ENCODE measurements at places on chromosomes 11 and 22.

DNA sequence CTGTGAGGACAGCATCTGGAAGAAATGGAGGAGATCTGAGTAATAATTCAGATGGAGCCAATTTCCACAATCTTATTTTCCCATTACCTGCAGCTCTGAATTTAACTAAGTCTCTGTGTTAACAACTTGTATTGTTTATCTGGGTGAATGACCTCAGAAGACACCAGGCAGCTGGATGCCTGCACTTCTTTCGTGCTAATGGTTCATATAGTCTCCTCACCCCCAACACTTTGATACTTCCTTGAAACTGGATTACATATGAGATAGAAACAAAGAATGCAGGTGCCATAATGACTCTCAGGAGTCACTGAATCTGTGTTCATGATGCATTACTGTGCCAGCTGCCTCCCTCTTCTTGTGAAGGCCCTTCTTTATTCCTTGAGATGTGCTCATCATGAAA, 125.6 kb upstream of the VPREB1 start:
- DNase-seq = no peak

- DNase-seq = no peak
Observed at GRCh38 chr11:114846416-114846791, 168.1 kb downstream of the NXPE2 start.

DNA sequence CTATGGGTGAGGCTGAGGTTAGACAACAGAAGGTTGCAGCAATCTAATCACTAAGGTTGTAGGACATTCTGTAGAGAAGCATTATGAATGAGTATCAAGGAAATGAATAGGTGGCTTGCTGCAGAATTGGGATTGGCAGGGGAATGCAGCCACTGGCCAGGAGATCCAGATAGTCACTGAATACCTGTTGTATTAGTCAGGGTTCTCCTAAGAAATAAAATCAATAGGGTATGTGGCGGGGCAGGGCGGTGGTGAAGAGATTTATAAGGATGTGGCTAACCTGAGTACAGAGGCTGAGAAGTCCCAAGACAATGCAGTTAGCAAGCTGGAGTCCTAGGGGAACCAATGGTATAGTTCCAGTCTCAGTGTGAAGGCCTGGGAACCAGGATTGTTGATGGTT, 163.0 kb downstream of the SPON1 start:
- no peak for DNase-seq

- DNase-seq = no peak
Observed at GRCh38 chr11:78977009-78977408, 402.3 kb upstream of the NARS2 start.

- no peak for DNase-seq
Observed at GRCh38 chr11:7252683-7253213, 1.0 kb downstream of the SYT9 start.

GRCh38 chr11:1122664-1123002, 35.1 kb upstream of the MUC5AC start:
- no peak for DNase-seq

GRCh38 chr11:45481026-45481425, 184.4 kb downstream of the CHST1 start:
- no peak for DNase-seq

GRCh38 chr22:46583571-46583970, 36.6 kb upstream of the GRAMD4 start:
- no peak for DNase-seq

GRCh38 chr11:74459584-74459983, 7.8 kb downstream of the KCNE3 start:
- no peak for DNase-seq

GRCh38 chr22:50307890-50308596, 597 bp upstream of the PLXNB2 start:
- no peak for DNase-seq

DNA sequence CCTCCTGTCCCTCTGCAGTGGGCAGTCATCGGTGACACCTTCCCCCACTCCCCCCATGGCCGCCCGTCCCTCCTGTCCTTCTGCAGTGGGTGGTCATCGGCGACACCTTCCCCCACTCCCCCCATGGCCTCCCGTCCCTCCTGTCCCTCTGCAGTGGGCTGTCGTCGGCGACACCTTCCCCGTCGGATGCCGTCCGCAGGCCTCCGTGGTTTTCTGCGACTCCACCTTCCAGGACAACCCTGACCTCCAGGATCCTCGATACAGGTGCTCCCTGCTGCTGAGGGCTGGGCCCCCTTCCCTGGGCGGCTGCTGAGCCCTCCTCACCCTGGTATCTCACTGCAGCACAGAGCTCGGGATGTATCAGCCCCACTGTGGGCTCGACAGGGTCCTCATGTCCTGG, 2.2 kb downstream of the MIOX start:
- DNase-seq = no peak

DNA sequence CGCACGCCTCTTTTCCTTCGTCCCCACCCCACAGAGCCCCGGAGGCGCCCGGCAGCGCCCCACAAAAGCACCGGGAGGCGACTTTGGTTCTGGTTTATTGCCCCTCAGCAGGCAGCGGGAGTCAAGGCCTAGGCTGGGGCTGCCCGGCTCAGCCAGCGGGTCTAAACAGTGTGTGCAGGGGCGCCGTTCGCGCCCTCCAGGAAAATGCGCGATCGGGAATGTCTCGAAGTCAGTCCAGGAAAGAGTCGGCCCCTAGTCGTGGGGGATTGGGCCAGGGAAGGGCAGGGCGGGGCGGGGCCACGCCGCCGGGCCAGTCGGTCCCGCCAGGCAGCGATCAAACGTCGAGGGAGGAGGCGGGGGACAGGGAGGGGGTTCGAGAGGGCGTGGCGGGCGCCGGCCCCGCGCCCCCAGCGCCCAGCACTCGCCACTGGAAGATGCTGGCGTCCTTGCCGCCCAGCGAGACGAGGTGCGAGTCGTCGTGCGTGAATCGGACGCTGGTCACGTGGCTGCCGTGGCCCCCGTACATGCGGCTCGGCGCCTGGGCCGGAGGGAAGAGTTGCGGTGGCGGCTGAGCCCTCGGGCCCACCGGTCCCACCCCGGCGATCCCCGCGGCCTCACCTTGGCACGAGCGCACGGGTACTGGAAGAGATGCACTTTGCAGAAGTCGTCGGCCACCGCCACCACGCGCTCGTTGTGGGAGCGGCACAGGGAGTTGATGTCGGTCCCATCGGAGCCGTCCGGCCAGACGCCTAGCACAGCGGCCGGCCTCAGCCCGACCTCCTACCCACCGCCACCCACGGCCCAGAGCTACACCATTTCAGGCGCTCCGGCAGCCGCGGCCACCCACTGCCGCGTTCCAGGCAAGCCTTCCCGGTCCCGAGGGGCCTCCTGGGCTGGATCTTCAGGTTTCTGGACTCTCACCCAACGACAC, 741 bp upstream of the MTA2 start:
- peak; percentile 71 for DNase-seq

DNA sequence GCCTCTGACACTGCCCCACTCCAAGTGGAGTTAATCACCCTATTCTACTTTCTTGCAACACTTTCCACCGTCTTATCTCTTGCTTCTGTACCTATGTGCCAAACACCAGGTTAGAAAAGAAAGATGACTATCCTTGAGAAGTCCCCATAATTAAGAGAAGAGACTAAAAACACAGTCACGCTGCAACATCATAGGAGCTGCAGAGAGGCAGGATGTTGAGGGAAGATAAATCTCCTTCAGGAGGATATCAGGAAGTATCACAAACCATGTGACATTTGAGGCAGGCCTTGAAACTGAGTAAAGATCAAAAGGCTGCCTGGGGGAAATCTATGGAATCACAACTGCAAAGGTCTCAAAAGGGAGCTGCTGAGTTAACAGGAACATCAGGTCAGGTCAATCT, 24.8 kb downstream of the GAB2 start:
- no peak for DNase-seq

DNA sequence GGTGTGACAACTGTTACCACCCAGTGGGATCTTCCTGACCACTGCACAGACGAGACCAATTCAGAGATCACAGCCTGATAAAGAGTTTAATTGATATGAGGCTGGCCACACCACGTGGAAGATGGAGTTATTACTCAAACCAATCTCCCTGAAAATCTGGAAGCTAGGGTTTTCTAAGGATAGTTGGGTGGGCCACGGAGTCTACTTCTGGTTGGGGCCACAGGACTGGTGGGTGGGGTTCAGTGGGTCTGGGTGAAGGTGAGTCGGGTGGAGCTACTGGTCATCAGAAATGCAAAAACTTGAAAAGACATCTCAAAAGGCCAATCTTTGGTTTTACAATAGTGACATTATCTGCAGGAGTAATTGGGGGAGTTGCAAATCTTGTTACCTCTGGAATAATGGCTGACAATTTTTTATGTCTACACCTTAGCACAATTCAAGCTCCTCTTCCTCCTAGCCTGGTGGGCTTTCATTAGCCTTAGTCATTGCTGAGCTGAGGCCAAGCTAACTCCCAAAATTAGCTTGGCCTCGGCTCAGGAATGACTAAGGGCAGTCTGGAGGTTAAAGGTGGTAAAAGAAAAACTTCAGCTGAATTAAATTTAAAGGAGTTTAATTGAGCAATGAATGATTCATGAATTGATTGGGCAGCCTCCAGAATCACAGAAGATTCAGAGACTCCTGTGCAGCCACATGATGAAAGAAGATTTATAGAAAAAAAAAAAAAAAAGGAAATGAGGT, 13.1 kb downstream of the C11orf96 start:
- no peak for DNase-seq

DNA sequence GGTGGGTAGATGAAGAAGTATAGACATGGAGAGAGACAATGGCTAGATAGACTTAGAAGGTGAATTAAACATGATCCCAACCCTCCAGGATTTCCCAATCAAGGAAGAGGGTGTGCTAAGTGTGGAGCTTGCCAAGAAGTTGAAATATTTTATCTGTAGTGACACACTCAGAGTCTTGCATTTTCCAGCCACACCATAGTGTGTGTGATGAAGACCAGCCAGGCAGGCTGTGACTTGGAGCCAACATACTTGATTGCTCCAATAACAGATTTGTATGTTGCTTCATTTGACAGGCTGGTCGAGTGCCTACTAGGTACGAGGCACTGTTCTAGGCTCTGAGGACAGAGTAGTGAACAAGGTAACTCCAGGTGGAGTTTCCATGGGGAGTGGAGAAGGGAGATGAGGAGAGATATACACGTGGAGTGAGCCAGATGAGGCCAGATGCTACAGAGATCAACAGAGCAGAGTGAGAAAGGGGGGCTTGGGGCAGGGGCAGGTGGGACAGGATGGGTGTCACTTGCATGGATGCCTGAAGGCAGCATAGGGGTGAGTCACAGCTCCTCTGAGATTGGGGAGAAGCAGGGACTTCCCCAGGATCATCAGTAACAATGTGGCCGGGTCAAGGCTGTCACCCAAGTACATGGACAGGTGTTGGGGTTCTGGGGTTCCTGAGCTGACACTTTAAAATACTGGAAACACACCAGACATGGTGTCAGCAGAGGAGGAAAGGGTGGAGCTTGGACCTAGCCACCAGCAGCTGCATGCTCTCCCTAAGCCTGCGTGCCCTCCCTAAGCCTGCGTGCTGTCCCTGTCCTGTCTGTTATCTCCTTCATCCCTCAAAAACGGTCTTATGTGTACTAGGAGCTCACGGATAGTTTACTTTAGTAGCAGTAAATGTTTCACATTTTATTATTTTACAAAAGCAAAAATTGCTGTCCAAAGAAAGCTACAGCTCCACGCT, 23.6 kb downstream of the PDGFB start:
- no peak for DNase-seq

GRCh38 chr11:96038046-96038445, 114.1 kb upstream of the MTMR2 start:
- no peak for DNase-seq

DNA sequence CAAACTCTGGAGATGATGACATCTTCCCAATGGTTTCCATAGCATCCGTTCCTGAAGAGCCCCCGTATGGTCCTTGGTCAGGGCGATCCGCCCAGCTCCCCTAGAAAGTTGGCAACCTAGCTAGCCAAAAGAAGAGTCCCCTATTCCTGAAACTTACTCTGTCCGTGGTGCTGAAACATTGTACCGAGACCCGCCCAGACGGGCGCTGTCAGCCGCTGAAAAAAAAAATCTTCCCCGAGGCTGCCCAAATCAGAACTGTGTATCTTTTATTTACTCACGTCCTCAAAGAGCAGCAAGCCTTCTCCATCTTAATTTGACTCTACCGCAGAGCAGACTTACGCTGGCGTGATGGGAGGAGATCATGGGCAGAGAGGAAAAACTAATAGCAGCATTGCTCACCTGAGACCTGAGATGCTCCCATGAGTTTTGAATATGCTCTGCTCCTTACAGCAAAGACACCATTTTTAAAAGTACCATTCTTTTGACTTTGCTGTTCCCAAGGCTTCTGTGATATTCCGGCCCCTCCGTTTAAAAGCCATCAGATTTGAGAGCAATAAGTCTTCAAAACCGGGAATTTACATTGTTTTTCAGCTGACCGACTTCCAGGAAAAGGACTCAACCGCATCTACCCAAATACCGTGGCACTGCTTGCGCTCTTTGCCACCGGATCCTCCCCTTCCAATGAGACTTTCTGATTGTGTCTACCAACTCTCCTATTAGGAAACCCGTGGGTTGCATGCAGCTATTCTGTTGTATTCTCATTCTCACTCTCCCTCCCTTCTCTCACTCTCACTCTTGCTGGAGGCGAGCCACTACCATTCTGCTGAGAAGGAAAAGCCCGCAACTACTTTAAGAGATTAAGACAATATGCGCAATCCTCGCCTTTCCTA, at the start of gene SLC17A6:
TSS of gene SLC17A6 (plus strand) at position 786 of the 890 bp plus-strand sequence. CDS start 153 bp downstream, outside the sequence.
- peak; percentile 38 for DNase-seq

GRCh38 chr11:98100689-98101088, 920.1 kb upstream of the CNTN5 start:
- DNase-seq = no peak

DNA sequence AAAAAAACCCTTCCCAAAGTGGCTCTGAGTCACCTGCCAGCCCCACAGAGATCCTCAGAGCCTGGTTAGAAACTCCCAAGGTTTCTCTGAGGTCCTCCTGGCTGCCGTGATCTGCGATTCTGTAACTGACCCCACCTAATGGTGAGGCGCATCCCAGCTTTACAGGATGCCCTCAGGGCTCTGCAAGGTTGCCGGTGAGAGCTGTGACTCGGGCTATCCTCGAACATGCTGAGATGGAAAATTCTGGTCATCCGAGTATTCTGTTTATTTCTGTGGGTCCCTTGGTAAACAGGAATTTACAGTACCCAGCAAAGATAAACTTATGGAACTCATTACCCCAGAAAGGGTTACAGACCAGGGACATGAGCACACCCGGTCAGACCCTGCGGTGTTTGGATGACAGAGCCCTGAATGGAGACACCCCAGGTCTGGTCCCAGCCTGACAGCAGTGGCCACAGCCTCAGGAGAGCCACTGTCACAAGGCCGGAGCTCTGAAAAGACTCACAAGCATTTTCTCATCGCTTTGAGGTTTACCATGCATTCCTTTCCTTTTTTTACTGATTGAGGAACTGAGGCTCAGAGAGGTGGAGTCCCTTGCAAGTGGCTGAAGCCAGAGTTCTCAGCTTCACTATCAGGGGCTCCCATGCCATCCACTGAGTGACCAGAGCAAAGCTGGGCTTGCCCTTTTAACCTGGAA, 22.2 kb downstream of the LIF start:
- no peak for DNase-seq

DNA sequence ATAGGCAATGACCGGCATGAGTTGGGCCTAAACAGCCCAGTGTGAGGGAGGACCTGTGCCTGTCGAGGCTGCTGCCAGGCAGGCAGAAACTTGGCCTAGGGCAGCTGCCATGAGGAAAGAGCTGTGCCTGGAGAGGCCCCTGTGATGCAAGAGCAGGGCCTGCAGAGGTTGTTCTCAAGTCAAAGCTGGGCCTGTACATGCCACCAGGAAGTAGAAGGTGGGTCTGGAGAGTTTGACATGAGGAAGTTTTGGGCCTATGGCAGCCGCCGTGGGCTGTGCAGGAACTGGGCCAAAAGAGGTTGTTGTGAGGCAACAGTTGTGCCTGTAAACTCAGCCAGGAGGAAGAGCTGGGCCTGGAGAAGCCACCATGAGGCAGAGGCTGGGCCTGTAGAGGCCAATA, 43.2 kb downstream of the OR4C45 start:
- no peak for DNase-seq

GRCh38 chr11:73946798-73947458, 3.9 kb upstream of the DNAJB13 start:
- no peak for DNase-seq
